ENCODE measurements at places on chromosomes 3 and 15. TPM values are rescaled to one million over a fixed set of nuclear protein-coding genes. Genes with fewer than 3 reads are reported as not detected.

RASGRP1 gene
- 0.43 TPM for total RNA-seq

GPR15 gene
- total RNA-seq = not detected

CLDN16 gene
- total RNA-seq = 0.25 TPM

TRMT10C gene
- 23.3 TPM for total RNA-seq

SCN11A gene
- 0.13 TPM for total RNA-seq

GRAMD2A gene
- total RNA-seq = 1.6 TPM

CSTA gene
- 9.9 TPM for total RNA-seq

NAA50 gene
- total RNA-seq = 114 TPM

LSMEM2 gene
- total RNA-seq = 1.1 TPM

SAXO2 gene
- 3.8 TPM for total RNA-seq

RPN1 gene
- total RNA-seq = 182 TPM

Data from ovary (tissue), 10 donors.